Common myeloid progenitor, CD34-positive (primary cell): ENCODE measurements at places on chromosomes 1 and 21.

DNA sequence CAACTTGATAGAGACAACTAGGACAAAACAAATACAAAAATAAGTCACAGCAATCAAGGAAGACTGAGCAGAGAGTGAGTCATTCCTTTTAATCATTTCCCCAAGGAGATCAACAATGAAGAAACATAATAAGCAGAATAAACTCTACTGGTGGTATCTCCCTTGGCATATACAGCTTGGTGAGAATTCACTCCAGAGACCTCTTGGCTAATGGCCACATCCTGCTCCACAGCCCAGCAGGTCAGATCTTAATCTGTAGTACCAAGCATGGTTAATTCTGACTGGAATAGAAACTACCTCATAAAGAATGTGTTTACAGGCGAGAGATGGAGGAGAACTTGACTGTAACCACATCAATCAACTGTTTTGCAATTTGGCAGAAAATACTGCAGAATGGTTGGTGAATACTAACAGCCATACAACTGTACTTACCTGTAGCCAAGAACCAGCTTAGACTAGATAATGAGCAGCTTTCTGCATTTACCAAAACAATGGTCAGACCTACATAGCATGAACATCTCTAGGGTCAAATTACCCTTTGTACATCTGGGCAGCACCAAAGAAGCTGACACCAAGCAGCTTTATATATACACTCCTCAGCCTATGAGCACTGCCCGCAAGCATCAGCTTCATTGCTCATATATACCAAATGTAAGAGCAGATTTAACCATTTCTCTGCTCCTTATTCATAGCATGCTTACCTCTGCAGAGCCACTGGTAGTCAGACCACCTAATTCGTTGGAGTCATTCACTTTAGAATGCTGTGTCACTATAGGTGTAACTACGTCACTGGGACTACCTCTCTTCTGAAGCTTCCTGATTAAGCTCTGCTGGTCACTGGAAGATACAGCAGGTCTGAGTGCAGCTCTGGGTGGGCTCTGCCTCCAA lies 51.0 kb downstream of the KIAA0319L start:
- DNase-seq, result no peak

DNA sequence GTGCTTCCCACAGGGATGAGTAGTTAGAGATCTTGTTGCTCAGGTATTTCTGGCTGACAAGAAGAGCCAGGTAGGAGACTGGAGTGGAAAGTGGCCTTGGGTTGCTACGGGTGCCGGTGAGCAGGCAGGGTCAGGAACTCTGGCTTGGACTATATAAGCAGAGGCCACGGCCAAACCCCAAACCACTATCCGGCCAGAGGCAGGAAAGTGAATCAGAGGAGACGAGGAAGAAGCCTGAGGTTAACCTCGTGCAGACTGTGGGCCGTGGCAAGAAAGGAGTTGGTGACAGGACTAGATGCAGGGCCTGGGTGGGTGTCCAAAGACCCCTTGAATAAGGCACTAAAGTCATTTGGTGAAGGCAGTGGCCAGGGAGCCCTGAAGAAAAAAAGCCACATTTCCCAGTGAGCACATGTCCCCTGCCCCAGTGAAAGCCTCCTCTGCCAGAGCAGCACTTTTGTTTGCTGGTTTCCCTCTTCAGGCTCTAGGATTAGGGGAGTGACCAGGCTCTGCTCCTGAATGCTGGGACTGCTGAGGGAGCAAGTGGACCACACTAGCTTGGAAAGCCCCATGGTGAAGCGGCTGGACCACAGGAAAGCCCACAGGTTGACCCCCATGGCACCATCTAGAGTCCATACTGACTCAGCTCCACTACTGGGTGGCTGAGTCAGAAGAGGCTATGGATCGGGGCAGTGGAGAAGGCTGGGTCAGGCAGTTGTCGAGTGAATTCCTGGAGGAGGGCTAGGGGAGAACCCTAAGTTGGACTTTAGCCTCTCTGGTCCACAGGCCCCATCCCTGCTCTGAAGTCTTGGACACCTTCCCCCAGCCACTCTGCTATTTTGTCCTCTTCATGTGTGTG lies 23.4 kb downstream of the CSF1 start:
- peak; percentile 77 for DNase-seq

DNA sequence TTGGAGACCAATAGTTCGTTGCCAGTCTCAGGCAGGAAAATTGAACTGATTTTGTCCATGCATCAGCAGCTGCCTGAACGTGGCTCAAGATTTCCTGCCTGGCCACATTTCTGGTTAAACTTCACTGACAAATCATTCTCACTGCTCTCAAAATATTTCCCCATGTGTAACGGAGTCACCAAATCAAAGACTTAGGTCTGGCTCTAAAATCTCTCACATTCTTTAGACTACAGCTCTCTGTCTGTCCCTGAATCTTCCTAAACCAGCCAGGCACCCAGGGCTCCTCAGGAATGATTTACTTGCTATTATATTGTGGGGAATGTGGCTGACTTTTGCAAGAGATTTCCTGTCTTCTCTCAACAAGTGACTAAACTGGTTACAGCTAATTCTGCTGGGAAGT lies 49.2 kb upstream of the GJA8 start:
- DNase-seq, result no peak

- DNase-seq, result no peak
These were observed 59.4 kb downstream of the DIPK1A start for GRCh38 chr1:92901699-92902405.

- no peak for DNase-seq
These were observed 89.2 kb downstream of the CASZ1 start for GRCh38 chr1:10707208-10707607.

DNA sequence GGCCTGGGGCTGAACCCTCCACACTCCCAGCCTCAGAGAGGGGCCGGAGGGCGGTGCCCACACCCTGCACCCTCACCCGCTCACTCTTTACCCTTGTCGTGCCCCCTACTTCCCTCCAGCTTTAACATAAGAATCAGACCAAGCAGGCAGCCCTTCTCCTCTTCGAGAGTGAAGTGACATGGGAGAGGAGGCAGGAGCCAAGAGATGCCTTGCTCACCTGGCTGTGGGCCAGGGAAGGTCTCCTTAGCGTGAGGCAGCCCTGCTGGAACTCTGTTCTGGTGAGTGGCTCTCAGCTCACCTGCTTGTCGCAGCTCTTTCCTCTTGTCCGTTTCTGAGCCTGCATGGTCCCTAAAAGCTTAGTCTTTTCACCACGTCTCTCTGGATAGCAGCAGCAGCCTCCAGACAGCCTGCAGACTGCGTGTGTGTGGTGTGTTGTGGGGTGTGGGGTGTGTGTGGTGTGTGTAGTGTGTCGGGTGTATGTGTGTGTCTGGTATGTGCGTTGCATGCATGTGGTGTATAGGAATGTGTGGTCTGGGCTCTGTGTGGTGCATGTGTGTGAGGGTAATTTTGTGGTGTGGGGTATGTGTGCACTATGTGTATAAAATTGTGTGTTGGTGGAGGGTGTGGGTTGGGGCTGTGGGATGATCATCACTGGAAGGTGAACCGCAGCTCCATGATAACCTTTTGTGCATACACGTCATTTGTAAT lies 86.7 kb downstream of the CCDC185 start:
- no peak for DNase-seq

GRCh38 chr1:43367026-43367903 lies 546 bp downstream of the ELOVL1 start:
- DNase-seq, result peak; percentile 80

DNA sequence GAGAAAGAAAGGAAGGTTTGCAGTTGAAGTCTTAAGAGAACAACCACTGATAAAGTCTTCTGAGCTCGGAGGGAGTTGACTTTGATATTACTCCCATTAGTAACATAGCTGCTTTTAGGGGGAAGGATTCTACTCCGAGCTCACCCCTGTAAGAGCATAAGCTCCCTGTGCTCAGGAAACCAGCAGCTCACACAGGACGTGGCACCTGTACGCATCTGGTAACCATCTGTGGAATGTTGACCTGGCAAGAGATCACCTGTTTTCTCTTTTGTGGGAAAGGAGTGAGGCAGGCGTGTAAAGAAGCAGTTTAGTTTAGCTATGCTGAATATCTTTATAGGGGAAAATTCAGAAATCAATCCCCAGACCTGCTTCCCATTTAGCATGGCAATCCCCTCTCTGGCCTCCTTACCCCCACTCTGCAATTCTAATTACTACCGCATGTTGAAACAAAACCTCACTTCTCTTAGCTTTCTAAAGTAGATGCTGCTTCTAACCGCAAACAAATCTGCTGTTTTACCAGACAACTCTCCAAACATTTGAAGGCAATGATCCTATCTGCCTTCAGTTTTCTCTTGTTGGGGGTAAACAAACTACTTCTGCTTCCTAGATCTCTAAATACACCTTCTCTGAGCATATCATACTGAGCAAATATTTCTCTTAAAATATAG lies 121.8 kb upstream of the KCNK1 start:
- DNase-seq, result no peak

- no peak for DNase-seq
These were observed 34.9 kb downstream of the ASH1L start for GRCh38 chr1:155527677-155528076.

- DNase-seq, result no peak
These were observed 80.1 kb upstream of the CD55 start for GRCh38 chr1:207241164-207241934.

GRCh38 chr1:63688302-63688890 lies 85.4 kb upstream of the ROR1 start:
- no peak for DNase-seq

- DNase-seq, result no peak
These were observed 26.2 kb upstream of the ERG start for GRCh38 chr21:38524168-38525153.

GRCh38 chr1:113271039-113271438 lies 119.3 kb upstream of the MAGI3 start:
- no peak for DNase-seq

GRCh38 chr1:108066808-108067207 lies 101.8 kb upstream of the VAV3 start:
- DNase-seq, result no peak

DNA sequence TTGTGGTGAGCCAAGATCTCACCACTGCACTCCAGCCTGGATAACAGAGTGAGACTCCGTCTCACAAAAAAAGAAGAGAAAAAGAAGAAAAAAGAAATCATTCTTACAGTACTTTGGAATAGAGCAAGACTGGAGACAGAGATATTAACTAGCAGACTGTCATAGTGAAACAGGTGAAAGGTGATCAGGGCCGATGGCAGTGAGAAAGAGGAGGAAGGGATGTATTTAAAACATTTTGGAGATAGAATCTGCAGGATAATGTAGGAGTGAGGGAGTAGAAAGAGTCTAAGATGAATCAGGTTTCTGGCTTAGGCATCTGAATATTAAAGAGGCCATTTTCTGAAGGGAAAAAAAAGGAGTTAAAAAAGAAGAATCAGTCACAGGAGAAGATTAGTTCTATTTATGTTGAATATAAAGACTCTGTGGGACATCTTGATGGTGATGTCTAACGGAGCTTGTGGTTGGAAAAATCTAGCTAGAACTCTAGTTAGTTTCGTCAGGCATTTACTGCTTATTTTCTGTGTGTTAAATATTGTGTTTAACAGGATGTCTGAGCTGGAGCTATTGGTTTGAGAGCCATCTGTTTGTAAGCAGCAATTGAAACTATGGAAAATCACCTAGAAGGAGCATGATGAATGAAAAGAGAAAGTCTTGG lies 28.4 kb downstream of the BCL9 start:
- DNase-seq, result no peak

DNA sequence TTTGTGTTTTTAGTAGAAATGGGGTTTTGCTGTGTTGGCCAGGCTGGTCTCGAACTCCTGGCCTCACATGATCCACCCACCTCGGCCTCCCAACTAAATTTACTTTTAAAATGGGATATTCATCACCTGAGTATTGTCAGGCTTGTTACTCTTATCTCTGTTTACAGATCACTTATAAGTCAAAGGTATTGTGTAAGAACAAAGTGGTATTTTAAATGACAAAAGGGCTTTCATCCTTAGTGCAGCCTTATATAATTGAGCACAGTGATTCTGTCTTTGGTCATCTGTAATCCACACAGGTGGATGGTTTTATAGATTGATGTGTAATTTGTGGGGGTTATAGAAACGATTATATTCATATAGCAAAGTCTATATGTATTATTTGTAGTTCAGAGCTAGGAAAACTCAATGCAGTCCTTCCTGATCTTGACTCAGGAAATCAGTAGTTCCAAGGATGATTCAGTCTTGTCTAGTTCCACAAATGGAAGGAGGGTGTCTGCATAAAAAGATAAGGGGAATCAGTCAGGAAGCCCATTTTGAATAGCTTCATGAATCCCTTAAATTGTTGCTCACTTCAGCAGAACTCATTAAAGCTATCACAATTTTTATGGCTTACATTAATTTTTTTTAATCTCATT lies 34.6 kb downstream of the STXBP3 start:
- no peak for DNase-seq

DNA sequence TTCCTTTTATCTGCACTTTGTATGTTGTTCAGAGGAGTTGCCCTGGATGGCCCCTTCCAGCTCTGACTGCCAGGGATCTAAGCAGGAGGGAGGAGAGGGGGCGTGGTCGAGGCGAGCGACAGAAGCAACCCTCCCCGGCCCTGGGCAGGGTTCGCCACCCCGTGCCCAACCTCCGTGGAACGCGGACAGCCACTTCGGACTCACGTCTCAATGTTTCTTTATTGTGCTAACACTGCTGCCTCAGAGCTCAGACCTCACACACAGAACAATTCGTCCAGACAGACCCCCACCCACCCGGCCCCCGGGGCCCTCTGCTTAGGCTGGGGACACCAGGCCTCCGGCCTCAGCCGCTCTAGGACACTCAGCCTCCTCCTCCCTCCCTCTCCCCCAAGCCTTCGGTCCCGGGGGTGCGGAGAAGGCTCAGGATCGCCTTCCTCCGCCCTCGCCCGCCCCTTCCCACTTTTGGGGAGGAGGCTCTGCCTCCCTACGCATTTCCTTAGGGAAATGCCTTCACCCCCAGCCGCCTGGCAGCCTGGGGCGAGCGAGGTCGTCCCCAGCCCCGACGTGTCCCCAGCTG lies 8.3 kb downstream of the VSIG8 start:
- peak; percentile 40 for DNase-seq

- no peak for DNase-seq
These were observed 49.6 kb downstream of the LRRC71 start for GRCh38 chr1:156970017-156970416.

DNA sequence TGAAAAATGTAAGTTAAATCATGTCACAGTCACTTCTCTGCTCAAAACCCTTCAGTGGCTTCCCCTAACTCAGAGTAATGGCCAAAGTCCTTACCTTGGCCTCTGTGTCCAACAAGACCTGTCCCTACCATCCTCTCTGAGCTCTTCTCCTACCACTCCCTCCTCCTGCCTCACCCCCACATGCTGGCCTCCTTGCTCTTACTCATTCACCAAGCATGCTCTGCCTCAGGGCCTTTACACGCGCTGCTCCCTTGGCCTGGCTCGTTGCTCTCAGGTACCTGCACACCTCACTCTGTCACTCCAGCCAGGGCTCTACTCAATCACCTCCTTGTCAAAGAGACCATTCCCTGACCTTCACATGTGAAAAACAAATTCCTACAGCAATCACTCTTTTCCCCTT lies 54.2 kb downstream of the SEC16B start:
- DNase-seq, result no peak

DNA sequence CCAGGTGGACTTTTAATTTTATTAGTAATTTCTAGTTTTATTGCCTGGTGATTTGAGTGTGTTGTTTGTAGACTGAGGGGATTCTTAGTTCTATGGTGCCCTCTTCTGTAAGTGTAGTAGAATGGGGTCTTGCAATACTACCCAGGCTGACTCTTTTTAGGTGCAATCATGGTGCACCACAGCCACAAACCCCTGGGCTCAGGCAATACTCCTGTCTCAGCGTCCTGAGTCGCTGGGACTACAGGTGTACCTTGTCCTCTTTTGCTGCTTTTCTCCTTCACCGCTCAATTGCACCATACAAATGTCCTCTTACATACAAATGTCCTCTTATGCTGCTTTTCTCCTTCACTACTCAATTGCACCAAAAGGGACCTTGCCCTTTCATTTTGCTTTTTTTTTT lies 43.1 kb downstream of the SCP2 start:
- peak; percentile 64 for DNase-seq

GRCh38 chr1:21217812-21218596 lies 41.3 kb upstream of the EIF4G3 start:
- peak; percentile 39 for DNase-seq
